ENCODE measurements at places on chromosomes 12 and 14. TPM values are rescaled to one million over a fixed set of nuclear protein-coding genes. Genes with fewer than 3 reads are reported as not detected.

ADGRD1 gene
- not detected for total RNA-seq

PDE3A gene
- total RNA-seq, result not detected

DNA sequence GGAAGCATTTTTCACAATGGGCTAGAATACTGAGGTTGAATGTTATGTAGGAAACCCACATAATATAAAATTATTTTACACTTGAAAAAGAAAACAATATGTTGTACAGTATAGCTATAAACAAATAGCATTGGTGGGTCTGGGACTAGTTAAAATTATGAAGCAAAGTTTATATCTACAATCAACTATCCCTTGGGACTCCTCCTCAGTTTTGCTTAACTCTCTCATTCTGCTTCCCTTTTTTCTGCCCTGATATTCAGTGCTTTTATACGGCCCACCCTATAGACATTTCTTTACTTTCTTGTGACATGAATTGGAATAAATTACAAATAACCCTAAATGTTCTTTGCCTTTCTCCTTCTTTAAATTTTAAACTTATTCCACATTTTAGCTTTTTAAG is 300.5 kb downstream of the FBXL14 start:
- DNase-seq, result no peak

DNA sequence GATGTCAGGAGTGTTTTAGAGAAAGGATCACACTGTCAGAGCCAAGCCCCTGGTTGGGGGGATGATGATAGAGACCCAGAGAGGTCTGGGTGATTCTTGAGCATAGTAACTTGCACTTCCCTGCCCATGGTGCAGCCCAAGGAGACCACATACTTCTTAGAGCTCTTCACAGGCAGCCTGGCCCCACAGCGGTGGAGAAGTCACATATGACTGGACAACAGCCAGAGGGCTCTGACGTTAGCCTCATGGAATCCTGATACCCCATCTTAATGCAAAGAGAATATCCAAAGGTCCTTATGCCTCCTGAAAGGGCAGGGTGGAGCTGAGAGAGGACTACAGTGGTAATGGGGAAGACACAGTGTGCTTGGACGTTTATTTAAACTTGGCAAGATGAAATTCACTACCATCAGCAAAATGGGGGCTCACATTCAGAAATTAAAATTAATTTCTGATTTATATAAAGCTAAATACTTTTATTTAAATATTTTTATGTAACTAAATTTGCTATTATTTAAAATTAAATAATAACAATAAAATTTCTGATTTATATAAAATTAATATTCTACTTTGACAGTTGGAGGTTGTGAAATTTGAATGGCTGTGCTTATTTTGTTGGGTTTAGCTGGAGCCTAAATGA is 131.3 kb downstream of the KTN1 start:
- no peak for DNase-seq

GRCh38 chr14:103138301-103139131 is 15.3 kb downstream of the TNFAIP2 start:
- no peak for DNase-seq

TOMM20L gene
- not detected for total RNA-seq

DBX2 gene
- not detected for total RNA-seq

SELPLG gene
- total RNA-seq, result not detected

DNA sequence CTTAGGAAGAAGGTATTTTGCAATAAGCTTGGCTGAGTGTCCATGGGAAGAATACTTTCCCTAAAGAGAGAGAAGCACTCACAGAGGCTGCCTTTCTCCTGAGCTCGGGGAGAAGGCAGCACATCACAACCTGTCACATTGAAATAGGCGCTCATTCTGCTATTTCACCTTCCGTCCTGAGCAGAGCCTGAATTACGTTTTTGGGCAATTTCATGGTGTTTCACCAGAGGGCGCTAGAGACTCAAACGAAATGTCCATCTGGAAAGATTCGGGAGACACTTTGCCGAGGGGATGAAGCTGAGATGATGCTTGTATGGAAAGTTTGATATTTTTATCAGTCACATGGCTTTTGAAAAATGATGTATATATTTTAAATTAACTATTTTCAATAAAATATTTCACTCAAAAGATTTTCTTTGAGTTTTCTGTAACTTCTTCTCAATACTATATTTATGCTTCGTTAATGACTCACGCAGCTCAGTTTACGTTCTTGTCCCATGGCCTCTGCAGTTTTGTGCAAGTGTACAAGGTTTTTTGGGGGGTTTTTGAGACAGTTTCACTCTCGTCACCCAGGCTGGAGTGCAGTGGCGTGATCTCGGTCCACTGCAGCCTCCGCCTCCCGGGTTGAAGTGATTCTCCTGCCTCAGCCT is 17.4 kb upstream of the B4GALNT3 start:
- peak; percentile 19 for DNase-seq

- no peak for DNase-seq
Observed at GRCh38 chr12:18074001-18074400, 16.0 kb downstream of the RERGL start.

GRCh38 chr14:106511006-106511799 is 984.8 kb downstream of the TMEM121 start:
- no peak for DNase-seq

DNA sequence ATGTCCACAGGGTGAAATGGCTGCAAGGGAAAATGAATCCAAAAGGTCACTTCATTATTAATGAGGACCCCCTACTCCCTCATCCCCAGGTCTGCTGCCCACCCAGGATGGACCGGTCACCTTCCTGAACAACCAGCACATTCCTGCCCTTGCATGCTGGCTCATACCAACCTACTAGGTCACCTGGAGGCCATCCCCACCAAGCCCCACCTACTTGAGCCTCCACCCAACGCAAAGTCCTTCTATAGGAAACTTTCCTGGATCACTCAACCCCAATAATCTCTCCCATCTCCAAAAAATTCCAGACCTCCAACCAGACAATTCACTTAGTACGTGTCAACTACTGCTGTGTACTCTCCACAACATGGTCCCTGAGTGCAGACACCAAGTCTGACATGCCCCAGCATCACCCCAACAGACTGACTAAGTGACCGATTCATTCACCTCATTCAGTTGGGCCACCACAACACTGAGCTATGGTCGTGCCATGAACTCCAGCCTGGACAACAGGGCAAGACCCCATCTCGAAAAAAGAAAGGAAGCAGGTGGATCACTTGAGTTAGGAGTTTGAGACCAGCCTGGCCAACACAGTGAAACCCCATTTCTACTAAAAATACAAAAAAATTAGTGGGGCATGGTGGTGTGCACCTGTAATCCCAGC is 18.1 kb downstream of the CLMN start:
- no peak for DNase-seq

DNA sequence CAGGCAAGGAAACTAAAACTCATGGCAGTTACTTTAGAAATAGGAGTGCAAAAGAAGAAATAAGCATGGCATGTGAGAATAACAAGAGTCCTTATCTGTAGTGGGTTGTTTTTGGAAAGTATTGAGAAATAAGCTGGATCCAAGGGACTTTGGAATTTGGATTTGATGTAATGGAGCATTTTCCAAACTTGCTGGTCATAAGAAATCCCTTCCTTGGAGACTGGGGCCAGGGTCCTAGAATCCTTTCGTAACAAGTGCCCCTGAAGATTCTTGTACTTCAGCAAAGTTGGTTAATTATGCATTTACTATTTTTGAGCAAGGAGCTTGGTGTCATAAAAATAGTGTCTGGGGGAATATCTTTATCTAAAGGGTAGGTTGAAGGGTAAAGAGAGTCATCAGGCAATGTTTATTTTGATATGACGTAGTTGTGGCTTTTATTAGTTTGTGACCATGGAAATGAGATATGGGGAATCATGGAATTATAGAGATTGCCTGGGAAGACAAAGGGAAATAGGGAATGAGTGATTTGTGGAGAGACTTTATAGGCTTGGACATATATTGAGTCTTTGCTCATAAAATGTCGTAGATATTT is 53.9 kb downstream of the WNK1 start:
- no peak for DNase-seq

- no peak for DNase-seq
Observed at GRCh38 chr12:29634057-29634456, 136.6 kb upstream of the OVCH1 start.

DNA sequence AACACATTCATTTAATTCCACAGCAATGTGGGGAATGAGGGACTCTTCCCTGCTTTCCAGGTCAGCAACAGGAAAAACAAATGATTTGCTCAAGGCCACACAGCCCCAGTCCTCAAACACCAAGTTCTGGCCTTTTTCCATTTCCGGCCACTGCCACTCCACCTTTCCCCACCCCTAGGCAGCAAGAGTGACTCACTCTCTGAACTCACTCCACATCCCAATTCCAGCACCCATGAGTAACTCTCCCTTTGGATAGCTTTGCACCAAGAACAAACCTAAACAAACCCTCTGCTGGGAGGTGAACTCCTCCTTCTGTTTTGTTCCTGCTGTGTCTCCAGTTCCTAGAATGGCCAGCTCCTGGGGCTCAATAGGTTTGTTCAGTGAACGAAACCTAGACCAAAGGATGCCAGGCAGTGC is 30.4 kb upstream of the PLEKHG6 start:
- peak; percentile 78 for DNase-seq

GRCh38 chr14:61335671-61336275 is 14.4 kb downstream of the PRKCH start:
- no peak for DNase-seq

EGLN3 gene
- 82.0 TPM for total RNA-seq

- DNase-seq, result no peak
Observed at GRCh38 chr12:123998991-123999359, 26.0 kb downstream of the ZNF664 start.

DNA sequence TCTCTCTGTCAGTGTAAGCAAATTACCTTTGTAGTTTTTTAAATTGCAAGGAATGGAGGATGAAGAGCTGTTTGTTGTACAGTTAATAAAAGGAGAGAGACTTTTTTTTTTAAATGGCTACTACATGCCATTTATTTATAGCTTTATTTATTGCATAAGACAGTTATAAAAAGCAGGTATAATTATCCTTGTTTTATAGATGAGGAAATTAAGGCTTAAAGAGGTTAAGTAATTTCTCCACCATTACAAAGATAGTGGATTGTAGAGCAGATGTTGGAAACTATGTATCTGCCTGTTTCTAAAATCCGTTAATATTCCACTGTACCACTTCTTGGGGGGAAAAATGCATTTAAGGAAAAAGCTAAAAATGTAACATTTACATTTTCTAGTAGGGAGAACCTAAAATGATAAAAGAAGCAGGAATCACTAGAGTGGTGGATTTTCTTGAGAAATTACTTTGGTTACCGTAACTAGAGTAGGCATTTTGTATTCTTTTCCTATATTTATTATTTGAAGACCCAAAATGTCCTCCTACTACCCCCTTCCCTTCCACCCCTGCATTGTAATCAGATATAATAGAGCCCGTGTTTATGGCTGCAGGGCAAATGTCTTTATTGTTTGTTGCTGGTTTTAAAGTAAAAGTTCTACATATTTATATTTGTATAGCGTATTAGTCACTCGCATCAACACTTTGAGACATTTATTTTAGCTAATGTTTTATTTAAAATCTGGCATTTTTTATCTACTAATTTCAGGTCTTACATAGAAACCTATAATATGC is 2.3 kb downstream of the SNAPC1 start:
- no peak for DNase-seq

DNA sequence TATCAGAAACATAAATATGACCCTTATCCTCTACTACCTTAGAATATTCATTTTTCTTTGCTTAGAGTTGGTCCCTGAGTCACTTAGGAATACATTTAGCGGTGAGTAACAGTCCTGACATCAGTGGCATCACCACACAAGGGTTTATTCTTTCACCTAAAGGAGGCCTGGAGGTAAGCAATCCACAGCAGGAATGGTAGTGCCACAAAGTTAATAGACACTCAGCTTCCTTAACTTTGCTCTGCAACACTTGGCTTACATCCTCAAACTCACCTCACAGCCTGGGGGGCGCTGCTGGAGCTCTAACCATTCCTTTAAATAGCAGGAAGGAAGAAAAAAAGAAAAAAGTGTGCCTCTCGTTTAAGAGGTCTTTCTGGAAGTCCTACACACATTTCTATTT is 29.1 kb downstream of the BBOF1 start:
- peak; percentile 63 for DNase-seq

GRCh38 chr12:19687371-19687770 is 248.1 kb downstream of the AEBP2 start:
- no peak for DNase-seq

- DNase-seq, result no peak
Observed at GRCh38 chr14:24700511-24700910, 66.5 kb upstream of the GZMB start.

DNA sequence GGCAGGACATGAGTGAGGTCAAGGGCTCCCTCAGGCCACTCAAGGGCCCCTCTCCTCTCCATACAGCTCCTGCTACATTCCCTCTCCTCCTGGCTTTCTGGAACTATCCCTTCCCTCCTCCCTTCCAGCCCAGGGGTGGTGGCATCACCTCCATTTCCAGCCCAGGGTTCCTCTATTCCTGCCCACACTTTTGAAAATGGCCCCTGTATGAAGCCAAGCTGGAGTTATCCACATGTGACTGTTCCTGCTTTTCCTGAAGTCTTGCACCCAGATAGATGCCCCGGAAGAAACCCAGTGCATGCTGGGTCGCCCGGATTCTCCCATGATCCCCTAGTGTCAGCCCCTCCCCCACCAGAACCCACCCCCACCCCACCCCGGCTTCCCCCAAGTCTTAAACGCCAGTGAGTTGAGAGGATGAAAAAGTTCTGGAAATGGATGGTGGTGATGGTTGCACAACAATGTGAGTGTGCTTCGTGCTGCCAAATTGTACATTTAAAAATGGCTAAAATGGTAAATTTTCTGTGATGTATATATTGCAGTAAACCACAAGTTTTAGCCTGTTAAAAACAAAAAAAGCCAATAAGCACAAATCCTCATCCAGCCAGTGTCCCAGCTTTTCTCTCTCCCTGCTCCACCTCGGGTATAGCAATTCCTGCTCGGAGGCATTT is 136.9 kb downstream of the SCARB1 start:
- DNase-seq, result no peak

DNA sequence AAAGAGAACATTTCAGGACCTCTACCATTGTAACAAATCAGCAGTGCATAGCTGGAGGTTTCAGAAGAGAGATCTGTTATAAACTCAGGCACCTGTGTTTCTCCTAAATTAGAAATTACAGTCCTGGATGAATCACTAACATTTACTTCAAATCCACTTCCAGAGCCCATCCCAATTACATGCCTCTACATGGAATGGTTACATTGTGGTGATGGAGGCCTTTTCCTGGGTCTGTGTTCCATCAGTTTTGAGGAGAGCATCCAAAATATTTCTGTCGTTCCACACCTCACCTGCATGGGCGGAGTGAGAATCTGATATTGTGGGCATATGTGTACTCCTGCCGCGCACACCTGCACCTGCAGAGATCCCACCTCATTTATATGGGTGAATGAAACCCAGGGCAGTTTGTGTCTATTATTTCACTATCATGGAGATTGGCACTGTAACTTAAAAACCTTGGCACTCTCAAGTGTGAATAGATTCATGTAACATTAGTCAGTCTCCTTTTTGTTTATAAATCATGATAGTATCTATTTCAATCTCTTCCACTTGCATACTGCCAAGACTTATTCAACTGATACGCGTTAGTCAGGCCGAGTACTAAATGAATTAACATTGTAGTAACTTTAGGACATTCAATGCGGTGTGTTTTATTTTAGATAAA is 215.1 kb upstream of the FAR2 start:
- DNase-seq, result no peak
